ENCODE measurements at places on chromosomes 3 and 15. TPM values are rescaled to one million over a fixed set of nuclear protein-coding genes. Genes with fewer than 3 reads are reported as not detected.

The EXD1 gene
- total RNA-seq: 0.33 TPM

The LRRC2 gene
- not detected for total RNA-seq

The SLC22A13 gene
- not detected for total RNA-seq

The WDR82 gene
- total RNA-seq: 51.6 TPM

All from A549 treated with GW870086 at 1 μM for 4 hours (cell line).